ENCODE measurements at places on chromosomes 1 and 21.

DNA sequence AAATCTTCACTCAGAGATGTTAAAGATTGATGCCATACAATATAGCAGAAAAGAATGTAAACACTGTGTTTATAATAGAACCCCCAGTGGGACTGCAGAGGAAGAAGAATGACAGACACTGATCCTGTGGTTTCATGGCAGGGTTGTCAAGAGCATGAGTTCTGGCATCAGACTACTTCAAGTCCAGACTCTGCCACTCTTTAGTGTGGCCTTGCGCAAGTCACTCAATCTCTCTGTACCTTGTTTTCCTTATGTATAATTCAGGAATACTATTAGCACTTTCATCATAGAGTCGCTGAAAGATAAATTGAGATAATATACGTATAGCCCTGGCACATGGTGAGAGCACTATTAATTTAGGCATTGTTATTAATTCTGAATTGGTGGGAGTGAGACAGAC lies 38.5 kb upstream of the BCL9 start:
- no peak for DNase-seq

- DNase-seq: no peak
Measured at GRCh38 chr1:214280386-214281020, 456 bp upstream of the SMYD2 start.

GRCh38 chr1:55476445-55477015 lies 261.4 kb upstream of the USP24 start:
- DNase-seq: no peak

DNA sequence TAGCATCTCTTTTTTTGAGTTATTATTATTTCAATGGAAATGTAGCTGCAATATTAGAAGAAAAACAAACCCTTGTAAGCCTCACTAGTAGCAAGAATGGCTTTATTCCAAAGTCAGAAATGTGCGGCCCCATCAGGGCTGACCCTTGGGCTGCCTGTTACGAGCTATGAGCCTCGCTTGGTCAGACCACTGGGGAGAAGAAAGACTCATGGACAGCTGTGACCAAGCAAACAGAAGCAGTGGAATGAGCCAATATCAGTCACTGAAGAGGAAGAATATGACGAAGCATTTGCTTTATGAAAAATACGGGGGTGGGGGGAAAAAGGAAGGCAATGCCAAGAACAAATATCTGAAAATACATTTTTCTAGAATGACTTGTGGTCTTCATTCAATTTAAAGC lies 504.5 kb downstream of the LMO4 start:
- DNase-seq: no peak

DNA sequence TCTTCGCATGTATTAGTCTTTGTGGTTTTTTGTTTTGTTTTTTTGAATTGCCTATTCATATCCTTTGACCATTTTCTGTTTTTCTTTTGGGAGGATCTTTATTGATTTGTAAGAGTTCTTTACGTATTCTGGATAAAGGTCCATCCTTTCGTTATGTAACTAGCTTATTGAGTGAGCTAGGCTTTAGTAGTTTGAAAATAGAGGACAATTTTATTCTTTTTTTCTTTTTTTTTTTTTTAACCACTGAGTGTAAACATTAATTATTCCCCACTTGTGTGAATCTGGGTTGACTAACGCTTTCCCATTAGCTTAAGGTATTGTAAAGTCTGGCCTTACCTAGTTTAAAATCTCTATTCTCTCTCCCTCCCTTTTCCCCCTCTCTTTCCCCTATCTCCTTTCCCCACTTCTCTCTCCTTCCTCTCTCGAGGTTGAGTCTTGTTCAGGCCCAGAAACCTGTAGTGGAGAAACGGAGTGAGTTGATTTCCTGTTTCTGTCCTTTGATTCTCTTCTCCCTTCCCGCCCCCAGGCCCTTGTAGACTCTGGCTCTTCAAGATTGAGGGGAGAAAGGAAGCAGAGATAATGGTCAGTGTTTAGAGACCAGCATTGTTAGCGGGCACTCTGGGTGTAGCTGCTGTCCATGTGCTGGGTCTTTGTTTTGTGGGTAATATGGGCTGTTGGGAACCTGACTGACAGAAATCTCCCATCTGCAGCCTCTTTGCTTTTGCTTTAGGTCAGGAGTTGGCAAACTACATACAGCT lies 1.5 kb downstream of the MORC3 start:
- DNase-seq: no peak

GRCh38 chr1:30159015-30159414 lies 564.4 kb downstream of the MATN1 start:
- no peak for DNase-seq

DNA sequence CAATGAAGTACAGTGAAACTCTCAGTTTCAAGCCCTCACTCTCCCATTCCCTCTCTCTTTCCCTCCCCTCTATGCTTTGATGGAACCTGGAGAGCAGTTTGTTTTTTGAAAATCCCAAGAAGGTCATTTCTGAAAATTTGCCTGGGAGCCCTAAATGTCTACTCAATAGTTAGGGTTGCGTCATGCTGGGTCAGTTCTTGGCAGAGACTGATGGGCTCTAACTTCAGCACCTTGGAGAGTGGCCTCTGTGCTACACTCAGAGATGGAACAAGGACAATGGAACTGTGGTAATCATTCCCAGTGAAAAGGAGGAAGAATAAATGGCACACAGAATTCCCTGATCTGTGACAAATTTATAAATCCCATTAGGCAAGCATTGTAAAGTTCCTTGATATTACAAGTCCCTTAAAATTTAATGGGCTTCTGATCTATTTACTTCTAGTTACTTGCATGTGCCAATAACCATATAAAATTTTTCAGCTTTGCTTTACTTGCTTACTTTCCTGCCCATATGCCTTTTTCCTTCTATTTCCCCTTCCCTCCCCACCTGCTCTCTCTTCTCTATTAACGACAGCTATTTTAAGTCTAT lies 182.9 kb upstream of the KCND3 start:
- DNase-seq: no peak

GRCh38 chr21:15301736-15302135 lies 236.9 kb upstream of the NRIP1 start:
- no peak for DNase-seq

Measured in T-helper 9 cell (primary cell).